Activated naive CD8-positive, alpha-beta T cell treated with anti-CD3 and anti-CD28 coated beads, Interleukin-2, amount 10 ng/mL, durations not matched to agents 7 days and 5 days (primary cell): ENCODE measurements at places on chromosomes 7 and 10. TPM values are rescaled to one million over a fixed set of nuclear protein-coding genes. Genes with fewer than 3 reads are reported as not detected.

The GRM3 gene
- not detected for total RNA-seq

The AKR1D1 gene
- total RNA-seq: not detected

The SND1 gene
- total RNA-seq: 132 TPM

The SEMA3D gene
- not detected for total RNA-seq

The KCNH2 gene
- total RNA-seq: 0.50 TPM

The GDF2 gene
- total RNA-seq: not detected

- DNase-seq: no peak
These were observed 28.5 kb downstream of the DNAJB9 start for GRCh38 chr7:108598153-108598552.

DNA sequence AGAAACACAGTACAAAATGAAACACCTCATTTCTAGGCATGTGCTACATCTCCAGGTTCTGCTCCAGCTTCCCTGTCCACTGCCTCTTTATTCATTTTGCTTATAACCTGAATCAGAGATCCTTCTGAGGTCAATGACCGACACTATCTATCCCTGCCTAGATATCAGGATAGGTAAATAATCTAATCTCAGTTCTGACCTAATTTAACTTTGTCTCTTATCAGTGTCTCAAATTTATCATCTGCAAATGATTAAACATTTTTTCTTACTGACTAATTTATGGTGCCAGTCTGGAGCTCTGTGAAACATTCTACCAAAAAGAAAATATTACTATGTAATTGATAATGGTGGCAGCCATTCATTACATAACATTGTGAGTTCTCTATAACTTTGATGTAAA, 61.1 kb downstream of the SGCE start:
- no peak for DNase-seq

GRCh38 chr7:135775230-135775629, 26.6 kb upstream of the FAM180A start:
- no peak for DNase-seq

DNA sequence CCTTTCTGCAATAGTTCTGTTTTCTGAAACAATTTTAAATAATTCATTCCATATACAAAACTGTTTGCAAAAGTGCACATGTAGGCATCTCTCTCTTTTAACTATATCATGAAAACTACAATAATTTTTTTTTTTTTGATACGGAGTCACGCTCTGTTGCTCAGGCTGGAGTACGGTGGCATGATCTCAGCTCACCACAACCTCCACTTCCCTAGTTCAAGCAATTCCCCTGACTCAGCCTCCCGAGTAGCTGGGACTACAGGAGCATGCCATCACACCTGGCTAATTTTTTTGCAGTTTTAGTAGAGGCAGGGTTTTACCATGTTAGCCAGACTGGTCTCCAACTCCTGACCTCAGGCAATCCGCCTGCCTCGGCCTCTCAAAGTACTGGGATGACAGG, 44.0 kb upstream of the SEMA3A start:
- no peak for DNase-seq

DNA sequence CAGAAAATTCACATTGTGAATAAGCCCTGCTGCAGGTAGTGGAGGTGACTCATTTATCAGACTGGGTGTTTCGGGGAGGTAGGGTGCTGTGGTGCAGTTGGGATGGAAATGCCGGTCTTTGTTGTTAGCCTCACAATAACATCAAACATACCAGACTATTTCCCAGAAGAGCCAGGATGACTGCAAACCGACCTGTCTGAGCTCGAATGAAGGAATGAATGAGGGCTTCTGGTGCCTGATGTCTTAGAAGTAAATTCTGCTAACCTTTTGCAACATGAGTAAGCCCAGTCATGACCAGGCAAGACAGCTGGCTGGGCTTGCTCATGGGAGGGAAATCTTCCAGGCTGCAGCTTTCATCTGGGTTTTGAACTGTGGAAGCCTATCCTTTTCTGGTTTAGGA, 2.4 kb upstream of the VDAC2 start:
- no peak for DNase-seq

GRCh38 chr7:149133028-149133710, 7.0 kb upstream of the ZNF425 start:
- DNase-seq: no peak

- no peak for DNase-seq
These were observed 20.9 kb upstream of the PARD3 start for GRCh38 chr10:34835908-34836508.

GRCh38 chr7:99677013-99677647, 2.7 kb downstream of the CYP3A5 start:
- DNase-seq: no peak

DNA sequence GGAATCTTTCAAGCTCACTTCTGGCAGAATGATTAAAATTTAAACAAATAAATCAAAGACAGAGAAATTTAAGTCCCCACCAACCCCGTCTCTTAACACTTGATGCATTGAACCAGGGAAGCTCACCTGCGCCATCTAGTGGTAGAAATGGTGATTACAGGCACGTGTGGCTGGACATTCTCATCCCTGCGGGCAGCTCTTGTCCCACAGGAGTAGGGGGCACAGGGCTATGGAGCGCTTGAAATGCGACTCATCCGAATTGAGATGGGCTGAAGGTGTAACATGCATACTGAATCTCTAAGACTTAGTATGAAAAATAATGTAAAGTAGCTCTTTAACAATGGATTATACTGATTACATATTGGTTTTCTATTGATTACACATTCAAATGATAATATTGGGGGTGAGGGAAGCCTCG, 24.8 kb upstream of the SLIT1 start:
- peak; percentile 64 for DNase-seq

GRCh38 chr7:151465169-151465568, 25.2 kb upstream of the CRYGN start:
- DNase-seq: no peak

GRCh38 chr7:66331883-66332282, 126.7 kb downstream of the TPST1 start:
- no peak for DNase-seq

- no peak for DNase-seq
These were observed 244.4 kb downstream of the DYNC1I1 start for GRCh38 chr7:96016735-96017134.

- DNase-seq: no peak
These were observed 257.5 kb downstream of the PHF14 start for GRCh38 chr7:11231190-11231589.

DNA sequence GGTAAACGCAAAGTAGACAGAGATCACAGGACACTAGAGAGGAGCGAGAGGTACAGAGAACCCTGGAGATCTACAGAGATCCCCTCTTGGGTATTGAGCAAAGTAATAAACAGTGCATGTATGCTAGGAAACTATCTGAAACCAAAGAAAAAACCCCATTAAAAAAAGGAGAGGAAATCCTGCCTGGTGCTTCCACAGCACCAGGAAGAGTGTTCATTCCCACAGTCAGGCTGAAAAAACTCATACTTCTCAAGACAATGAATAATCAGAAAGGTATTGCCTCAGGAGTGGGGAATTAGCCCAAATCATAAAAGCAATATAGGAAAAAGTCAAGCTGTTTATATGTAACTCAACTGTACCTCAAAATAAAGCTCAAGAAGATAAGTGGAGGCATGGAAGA, 59.1 kb downstream of the ANKRD26 start:
- DNase-seq: no peak

DNA sequence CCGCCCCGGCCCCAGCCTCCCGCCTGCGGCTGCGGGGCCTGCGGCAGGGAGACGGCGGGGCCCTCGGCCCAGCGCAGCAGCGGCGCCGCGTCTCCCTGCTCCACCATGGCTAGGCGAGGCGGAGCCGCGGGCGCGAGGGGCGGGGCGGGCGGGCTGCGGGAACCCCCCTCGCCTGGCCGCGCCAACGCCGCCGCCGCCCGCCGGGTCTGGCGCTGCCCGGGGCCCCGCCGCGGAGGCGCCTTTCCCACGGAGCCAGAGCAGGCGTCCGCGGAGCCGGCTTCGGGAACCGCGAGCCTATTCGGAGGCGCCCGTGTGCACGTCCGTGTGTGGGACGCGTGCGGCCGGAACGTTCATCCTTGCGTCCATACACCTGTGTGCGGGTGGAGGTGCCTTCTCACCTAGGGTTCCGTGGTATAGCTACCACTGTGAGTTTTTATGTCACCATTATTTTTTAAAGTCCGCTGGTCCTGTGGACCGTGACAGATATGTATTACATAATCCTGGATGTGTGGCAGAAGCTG, at the start of gene DENND11:
Gene DENND11, minus strand, starts transcription at position 120 of the 521 bp plus-strand sequence. Its CDS starts 13 bp downstream, at position 107.
- DNase-seq: peak; percentile 75

GRCh38 chr10:67506083-67506756, 189.8 kb downstream of the CTNNA3 start:
- DNase-seq: no peak

DNA sequence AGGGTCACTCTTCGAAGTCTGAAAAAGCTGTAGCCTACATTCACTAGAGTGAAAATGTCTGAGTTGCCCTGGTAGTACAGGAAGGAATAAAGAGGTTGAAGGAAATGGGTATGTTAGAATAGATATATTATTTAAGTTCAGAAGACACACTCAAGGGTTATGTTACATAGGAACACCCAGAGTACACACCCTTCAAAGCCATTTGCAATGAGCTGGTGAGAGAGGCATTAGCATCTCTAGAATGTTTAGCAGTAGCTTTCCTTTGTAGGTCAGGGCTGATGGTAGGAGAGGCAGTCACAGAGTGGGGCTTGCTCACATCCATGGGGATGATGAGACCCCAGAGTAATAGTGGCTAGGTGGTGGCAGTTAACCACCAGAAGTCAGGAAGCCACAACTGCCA, 221.2 kb downstream of the SLC25A13 start:
- no peak for DNase-seq

DNA sequence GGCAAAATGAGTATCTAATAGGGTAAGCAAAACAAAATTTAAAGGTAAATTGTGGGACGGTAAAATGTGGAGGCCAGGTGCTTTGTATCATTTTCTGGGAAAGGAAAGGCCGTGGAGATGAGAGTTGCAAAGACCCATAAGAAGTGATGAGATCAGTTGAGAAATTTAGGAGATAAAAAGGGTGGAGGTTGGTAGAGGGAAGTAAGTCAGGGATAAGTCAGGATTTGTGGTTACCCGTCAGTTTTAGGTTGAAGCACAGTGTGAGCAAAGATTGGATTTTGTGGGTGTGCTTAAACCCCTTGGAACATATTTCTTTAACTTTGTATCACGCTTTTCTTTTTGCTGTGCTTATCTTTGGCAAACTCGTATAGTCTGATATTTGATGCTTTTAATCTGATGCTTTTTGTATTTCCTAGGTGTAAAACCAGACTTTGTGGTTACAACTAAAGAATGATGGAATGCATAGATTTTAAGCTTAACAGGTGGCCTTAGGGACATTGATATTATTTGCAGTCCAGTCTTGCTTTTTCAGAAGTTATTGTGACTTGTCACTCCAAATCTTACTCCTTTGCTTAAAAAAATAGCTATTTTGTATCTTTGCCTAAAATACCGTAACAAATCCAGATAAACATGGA, 1.2 kb downstream of the BTRC start:
- DNase-seq: no peak

DNA sequence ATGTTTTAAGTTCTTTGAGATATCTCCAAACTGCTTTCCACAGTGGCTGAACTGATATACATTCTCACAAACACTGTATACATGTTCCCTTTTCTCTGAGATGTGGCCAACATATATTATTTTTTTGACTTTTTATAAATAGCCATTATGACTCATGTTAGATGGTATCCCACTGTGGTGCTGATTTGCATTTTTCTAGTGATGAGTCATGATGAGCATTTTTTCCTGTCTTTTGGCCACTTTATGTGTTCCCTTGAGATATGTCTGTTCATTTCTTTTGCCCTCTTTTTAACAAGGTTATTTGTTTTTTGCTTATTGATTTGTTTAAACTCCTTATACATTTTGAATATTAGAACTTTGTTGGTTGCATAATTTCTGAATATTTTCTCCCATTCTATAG, 1055.1 kb downstream of the NXPH1 start:
- DNase-seq: no peak

- no peak for DNase-seq
These were observed 66.4 kb upstream of the SCIN start for GRCh38 chr7:12504149-12504548.

DNA sequence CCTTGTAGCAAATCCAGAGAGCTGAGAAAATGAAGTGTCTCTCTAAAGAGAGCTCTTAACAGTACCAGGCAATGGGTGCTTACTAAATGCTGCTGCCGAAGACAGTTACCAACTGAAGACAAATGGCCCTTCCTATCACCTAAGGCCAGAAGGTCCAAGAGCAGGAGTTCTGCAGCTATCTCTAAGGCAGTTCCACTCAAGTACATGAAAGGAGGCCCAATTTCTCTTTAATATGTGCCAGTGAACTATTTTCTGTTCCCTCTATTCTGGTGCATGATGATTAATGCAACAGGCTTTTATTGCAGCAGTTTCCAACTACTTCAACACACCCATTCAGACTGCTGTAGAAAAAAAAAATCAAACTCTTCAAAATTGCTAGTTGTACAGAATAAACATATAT, 122.5 kb downstream of the SLC25A13 start:
- no peak for DNase-seq
